Hair follicle dermal papilla cell (primary cell): ENCODE measurements at places on chromosomes 11 and 22. TPM values are rescaled to one million over a fixed set of nuclear protein-coding genes. Genes with fewer than 3 reads are reported as not detected.

The NPAS4 gene
- total RNA-seq = under 0.01 TPM in 1 of 2 replicates, not detected in the other

The MMP8 gene
- total RNA-seq = 2.3 and 2.8 TPM in 2 replicates

The AIFM3 gene
- total RNA-seq = 0.36 and 0.49 TPM in 2 replicates

The ALDH3B2 gene
- not detected in 2 replicates for total RNA-seq

The CSNK2A3 gene
- 1.9 and 2.4 TPM in 2 replicates for total RNA-seq

The C11orf87 gene
- not detected in 2 replicates for total RNA-seq

The VWCE gene
- 2.8 and 3.4 TPM in 2 replicates for total RNA-seq

The MFNG gene
- total RNA-seq = 0.16 TPM in 1 of 2 replicates, not detected in the other

The HYLS1 gene
- 5.8 and 7.3 TPM in 2 replicates for total RNA-seq

The MOGAT2 gene
- total RNA-seq = not detected in 2 replicates

The APOA4 gene
- not detected in 2 replicates for total RNA-seq

The IL18BP gene
- total RNA-seq = 2.9 and 3.9 TPM in 2 replicates

The IGLL1 gene
- total RNA-seq = not detected in 2 replicates

The OR4C16 gene
- total RNA-seq = not detected in 2 replicates

The SCGB1C1 gene
- not detected in 2 replicates for total RNA-seq

The IL18 gene
- 0.16 TPM in 1 of 2 replicates, not detected in the other for total RNA-seq

The VPS26B gene
- 53.1 and 53.9 TPM in 2 replicates for total RNA-seq

The LGR4 gene
- total RNA-seq = 45.5 and 55.3 TPM in 2 replicates

The PLEKHA7 gene
- total RNA-seq = 0.32 and 0.61 TPM in 2 replicates

The PAMR1 gene
- 30.7 and 40.1 TPM in 2 replicates for total RNA-seq

The CCDC81 gene
- 0.49 and 0.73 TPM in 2 replicates for total RNA-seq
